COR-L47 (cell line): ENCODE measurements at places on chromosomes 1 and 21.

GRCh38 chr1:54850737-54851136 is 36.3 kb downstream of the DHCR24 start:
- DNase-seq = no peak

DNA sequence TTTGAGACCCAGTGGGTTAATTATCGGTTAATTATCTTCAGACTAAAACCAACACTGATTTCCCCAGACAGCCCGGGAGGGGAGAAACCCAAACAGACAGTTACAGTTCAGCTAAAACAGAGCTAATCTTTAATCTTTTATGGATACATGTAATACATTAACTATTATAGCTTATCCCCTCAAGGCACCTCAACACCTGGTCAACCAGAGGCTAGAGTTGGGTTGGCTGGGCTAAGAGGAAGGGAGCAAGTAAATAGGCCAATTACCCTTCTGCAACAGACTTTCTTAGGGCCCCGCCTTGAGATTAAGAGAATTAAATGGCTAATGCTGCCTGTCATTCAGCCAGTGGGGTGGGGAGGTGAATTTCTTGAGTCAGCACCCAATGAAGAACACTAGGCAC is 6.6 kb upstream of the MED18 start:
- peak; percentile 15 for DNase-seq

- no peak for DNase-seq
These were observed 83.3 kb downstream of the ZFYVE9 start for GRCh38 chr1:52225174-52225573.

DNA sequence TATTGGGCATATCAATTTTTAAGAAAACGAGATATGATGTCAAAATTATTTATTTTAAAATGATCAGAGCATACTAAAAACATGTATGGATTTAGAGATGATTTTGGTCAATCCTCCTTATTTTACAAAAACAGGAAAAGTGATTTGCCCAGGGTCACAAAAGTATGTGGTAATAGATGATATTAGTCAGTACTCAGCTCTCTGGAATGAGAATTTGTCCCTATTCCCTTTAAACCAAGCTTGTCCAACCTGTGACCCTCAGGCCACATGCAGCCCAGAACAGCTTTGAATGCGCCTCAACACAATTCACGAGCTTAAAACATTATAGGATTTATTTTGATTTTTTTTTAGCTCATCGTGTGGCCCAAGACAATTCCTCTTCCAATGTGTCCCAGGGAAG is 104.7 kb downstream of the AKT3 start:
- DNase-seq = no peak

- no peak for DNase-seq
These were observed 122.7 kb downstream of the CCDC185 start for GRCh38 chr1:223515926-223516325.

DNA sequence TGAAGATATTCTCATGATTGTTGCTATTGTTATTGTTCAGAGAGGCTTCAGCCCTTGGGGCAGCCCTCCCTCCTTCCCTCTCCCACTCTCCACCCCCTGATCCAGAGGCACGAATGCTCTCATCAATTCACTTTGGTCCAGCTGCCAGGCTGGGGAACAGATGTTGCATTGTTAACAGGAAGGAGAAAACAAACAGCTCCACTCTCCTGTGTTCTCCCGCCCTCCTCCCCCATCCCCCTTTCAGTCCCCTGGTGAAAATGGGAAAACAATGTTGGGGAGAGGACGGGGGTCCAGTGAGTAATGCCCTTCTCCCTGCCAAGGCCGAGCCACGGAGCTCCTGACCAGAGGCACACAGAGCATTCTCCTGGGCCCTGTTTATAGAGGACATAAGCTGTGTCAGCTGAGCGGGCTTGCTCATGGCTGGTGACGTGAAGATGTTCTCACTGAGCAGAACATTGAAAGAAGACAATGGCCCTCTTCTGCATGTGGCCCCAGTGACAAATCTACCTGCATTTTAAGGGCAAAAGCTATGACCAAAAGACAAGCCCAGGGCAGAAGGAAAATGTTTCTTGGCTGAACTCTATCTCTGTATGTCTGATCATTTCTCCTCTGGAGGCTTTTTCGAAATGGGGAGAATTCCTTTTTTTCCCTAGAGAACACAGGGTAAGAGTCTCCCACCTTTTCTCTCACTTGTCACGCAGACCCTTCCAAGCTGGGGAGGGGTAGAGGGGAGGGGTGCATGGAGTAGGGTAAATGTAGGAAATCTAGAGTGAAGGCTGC is 111.7 kb downstream of the GLUL start:
- DNase-seq = peak; percentile 77

- no peak for DNase-seq
These were observed 16.5 kb upstream of the CFHR5 start for GRCh38 chr1:196960854-196961253.

DNA sequence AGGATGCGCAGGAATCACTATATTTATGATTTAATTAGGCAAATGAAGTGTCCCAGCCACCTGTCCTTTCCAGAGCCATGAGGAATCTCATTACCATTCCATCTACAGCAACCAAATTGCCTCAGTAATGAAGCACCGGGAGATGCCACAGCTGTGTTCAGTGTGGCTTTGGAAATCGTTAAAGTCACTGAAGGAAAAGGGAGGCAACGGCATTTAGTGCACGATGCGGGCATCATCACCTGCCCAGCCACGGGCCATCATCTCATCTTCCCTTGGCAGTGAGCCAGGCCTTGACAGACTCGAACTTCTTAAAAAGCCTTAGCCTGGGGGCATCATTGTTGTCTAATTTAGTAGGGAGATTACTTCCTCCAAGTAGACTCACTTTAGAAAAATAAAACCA is 67.8 kb downstream of the CNIH3 start:
- peak; percentile 50 for DNase-seq

DNA sequence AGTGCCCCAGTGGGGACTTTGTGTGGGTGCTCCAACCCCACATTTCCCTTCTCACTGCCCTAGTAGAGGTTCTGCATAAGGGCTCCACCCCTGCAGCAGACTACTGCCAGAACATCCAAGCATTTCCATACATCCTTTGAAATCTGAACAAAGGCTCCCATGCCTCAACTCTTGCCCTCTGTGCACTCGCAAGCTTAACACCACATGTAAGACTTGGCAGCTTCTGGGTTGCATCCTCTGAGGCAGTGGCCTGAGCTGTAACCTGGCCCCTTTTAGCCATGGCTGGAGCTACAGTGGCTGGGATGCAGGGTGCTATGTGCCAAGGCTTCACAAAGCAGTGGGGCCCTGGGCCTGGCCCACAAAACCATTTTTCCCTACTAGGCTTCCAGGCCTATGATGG is 128.9 kb downstream of the TYW3 start:
- no peak for DNase-seq

DNA sequence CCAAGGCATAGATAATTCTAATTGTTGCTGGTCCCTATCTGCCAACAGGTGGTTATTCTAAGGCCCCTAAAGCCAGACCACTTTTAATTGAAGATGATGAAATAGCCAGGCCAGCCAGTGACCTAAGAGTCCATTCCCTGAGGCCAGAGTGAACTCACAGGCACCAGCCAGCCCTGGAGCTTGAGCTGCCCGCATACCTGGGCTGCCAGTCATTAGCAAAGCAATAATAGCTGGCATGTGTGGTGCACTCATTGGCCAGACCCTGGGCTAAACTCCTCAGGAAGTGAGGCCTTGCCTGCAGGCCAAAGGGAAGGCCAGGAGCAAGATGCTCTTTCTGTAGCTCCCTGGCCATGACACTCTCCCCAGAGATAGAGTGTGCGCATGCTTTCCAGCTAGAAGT is 180.4 kb upstream of the KLHDC7A start:
- no peak for DNase-seq

DNA sequence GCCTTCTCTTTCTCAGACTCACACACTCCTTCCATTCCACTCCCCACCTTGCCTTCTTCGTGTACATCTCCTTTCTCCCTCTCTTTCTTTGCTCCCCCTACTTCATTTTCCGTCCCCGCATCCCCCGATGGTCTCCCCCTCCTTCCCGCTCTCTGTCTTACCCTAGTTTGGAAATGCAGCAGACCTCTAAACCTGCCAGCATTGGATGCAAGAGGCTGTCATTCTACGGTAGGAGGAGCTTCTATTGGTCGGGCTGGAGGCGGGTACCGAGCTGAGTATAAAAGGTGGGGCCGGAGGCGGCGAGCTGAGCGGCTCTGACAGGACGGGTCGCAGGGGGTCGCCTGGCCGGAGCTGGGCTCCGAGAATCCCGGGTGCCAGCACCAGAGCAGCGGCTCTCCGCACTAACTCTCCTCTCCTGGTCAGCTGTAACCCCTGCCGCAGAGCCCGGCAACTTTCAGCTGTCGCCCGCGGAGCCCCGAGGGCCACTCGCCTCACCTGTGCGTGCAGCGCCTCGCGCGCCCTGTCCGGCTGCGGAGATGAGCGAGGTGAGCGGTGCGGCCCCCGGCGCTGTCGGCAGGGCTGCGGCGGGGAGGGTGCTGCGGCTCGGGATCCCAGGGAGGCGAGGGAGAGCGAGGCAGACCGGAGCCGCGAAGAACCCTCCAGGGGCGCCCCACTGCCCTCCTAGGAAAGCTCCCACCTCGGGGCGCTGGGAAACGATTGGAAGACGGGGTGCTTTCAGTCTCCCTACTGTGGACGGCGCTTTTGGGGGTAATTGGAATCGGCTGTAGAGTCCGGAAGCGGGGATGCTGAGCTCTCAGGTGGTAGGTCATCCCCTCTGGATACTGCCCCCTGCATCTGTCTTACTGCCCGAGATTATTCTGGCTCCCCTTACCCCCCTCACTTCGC is at the start of gene PCP4L1:
TSS of gene PCP4L1 (plus strand) at position 307 of the 906 bp plus-strand sequence. CDS start at position 537, 230 bp downstream.
- DNase-seq = no peak

- DNase-seq = no peak
These were observed 173.0 kb upstream of the LYPLAL1 start for GRCh38 chr1:219000631-219001030.

DNA sequence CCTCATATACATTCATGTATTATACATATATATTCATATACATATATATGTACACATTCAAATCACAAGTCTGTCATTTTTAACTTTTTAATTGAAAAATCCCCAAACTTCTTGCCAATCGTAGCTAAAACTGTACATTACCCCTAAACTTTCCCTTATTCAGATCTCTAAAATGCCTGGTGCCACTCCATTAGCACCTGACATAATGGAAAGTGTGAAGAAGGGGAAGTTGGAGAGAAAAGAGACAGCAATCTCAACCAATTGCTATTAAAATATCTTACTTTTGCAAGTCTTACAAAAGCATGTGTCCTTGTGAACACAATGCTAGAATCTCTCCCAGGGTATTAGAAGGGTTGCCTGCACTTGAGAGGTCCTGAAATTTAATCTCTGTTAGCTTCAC is 22.7 kb upstream of the PRKACB start:
- no peak for DNase-seq

GRCh38 chr21:38768471-38769063 is 37.2 kb upstream of the ETS2 start:
- no peak for DNase-seq

DNA sequence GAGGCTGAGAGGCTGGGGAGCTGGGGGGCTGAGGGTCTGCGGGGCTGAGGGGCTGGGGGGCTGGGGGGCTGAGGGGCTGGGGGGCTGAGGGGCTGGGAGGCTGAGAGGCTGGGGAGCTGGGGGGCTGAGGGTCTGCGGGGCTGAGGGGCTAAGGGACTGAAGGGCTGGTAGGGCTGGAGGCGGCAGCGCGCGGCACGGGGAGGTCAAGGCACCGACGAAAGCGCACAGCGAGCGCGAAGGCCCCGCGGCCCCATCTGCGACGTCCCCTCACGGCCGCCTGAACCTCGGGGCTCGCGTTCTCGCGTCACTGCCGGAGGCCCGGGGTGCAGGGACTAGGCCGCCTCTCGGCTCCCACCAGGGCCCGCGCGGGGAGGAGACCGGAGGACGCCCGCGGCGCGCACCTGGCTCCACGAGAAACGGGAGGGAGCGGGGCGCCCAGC is 356 bp downstream of the INTS11 start:
- no peak for DNase-seq

GRCh38 chr1:222546548-222547259 is 1.2 kb downstream of the HHIPL2 start:
- peak; percentile 67 for DNase-seq

DNA sequence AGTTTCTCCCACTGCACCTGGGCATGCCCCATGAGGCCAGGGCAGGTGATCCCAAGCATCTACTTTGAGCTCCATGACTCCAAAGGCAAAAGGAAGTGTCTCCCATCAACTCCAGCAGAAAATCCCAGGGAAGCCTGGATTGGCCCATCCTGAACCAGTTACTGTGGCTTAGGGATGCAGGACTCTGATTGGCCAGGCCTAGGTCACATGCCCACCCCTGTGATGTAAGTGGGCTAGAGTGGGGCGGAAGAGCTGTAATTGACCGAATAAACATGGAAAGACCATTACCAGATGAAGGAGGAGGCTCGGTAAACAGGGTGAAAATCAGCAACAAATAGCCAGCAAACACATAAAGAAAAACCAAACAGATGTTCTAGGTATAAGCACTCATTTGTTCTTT is 45.2 kb downstream of the MATN1 start:
- DNase-seq = no peak

DNA sequence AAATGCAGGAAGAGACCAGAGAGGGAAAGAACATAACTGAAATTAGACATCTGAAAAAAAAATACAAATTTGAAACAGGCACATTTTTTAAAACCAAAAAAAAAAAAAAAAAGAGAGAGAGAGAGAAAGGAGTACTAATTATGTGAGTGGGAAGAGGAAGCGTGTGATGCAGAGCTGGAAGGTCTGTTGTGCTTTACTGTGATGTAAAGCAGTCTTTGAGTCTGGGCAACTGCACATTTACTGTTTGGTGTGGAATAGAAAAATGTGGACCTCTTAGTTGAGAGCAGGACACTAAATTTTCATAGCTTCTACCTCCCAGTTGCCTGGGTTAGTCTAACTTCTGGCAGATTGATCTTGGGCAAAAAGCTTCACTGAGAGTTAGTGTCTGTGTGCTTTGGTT is 16.5 kb downstream of the LHX9 start:
- DNase-seq = no peak

DNA sequence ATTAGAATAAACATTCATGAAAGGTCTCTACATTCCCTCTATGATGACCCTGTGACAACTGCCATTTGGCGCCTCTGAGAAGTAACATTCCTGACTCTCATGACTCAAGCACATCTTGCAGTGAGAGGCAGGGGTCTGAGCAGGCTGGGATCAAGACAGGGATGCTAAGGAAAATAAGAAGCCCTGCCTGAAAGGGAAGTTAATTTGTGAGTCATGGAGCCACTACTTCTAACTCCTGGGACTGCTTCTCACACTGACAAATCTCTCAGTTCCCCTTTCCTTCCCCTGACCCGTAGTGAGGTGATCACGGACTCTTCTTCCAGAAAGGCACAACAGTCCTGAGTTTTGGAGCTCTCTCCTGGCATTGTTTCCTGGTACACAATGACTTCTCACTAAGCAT is 231.9 kb downstream of the TNR start:
- DNase-seq = no peak

GRCh38 chr1:246602194-246602593 is 35.9 kb downstream of the CNST start:
- DNase-seq = no peak
